ENCODE measurements at places on chromosomes 7 and 10.

DNA sequence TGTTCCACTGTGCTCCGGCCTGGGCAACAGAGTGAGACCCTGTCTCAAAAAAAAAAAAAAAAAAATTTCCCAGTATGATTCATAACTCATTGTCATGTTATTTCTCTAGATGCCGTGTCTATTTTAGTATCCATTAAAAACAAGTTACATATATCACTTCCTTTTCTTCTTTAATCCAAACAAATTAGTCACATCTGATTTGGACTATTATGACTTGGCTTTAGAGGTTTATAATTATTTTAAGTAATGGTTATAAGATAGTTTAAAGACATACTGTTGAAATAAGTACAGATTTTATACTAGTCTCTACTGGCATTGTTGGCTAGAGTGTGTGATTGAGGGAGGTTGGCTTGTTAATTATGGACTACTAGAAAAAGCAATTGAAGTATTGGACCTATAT lies 53.3 kb downstream of the ZMYND11 start:
- no peak for DNase-seq

GRCh38 chr7:36965625-36966024 lies 241.3 kb upstream of the AOAH start:
- no peak for DNase-seq

DNA sequence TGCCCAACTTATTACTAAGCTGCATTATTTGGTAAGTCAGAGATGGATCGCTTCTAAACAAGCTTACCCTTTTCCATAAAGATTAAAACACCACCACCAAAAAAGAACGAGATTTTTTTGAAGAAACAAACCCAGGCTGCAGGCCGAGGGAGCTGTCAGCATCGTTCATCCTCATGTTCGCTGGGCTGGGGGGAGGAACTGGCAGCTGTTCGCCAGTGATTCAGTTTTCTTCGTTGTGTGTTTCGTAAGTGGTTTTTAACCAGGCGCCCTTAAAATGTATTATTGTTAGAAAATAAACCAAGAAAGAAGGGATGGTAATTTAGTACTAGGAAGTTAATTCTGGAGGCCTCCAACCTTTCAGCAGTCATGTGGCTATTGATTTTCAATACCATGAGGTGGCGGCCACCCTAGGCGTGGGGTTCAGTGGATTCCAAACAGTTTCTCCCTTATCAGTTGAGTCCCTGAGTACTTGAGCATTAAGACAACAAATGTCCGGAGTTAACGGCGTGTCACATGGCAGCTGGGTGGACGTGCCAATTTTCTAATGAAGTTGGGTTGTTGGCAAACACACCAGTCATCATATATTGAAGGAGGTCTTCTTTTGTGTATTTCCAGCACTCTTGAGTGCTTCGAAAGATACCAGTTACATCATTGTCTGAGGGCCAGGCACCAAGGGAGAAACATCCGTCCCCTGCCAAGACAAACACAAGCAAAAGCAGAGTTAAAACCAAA lies 173.2 kb downstream of the EBF3 start:
- DNase-seq, result no peak

- no peak for DNase-seq
Observed at GRCh38 chr7:91771921-91772815, 108.3 kb downstream of the MTERF1 start.

- DNase-seq, result no peak
Observed at GRCh38 chr7:149126662-149127266, 640 bp upstream of the ZNF425 start.

GRCh38 chr7:69635555-69636185 lies 37.4 kb downstream of the AUTS2 start:
- no peak for DNase-seq
